ENCODE measurements at places on chromosomes 4 and X.

DNA sequence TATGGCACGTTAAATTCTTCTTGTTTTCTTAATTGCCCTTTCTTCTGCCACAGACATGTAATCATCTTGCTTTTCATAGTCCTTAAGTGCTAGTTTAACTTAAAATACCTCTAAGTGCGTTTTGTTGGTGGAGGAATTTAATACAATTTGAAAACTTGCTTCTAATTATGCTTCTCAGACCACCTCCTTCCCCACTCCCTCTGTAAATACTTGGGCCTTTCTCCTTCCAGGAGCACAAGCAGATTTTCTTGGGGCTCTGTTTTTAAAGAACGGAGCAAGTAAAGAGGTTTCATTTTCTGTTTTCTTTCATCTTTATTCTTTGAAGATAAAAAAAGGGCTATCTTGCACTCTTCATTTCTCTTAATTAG is 559 bp upstream of the PCDH18 start:
- no peak for DNase-seq

DNA sequence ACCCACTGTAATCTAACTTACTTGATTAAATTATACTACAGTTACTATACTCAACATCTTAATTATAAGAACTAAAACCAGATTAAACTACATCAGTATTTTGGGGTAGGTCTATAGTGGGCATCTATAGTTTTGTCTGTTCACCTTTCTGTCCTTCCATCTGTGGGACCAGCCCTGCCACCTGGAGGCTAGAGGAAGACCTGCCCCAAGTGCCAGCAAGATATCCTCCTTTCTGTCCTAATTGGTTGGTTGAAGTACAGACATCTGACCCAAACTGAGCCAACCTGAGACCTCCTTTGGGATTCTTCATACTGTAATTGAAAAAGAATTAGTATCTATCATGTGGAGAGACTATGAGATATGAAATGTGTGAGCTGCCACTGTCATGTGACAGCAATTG is 172.2 kb upstream of the TLL1 start:
- DNase-seq: no peak

GRCh38 chr4:17385403-17385802 is 126.5 kb downstream of the QDPR start:
- no peak for DNase-seq

DNA sequence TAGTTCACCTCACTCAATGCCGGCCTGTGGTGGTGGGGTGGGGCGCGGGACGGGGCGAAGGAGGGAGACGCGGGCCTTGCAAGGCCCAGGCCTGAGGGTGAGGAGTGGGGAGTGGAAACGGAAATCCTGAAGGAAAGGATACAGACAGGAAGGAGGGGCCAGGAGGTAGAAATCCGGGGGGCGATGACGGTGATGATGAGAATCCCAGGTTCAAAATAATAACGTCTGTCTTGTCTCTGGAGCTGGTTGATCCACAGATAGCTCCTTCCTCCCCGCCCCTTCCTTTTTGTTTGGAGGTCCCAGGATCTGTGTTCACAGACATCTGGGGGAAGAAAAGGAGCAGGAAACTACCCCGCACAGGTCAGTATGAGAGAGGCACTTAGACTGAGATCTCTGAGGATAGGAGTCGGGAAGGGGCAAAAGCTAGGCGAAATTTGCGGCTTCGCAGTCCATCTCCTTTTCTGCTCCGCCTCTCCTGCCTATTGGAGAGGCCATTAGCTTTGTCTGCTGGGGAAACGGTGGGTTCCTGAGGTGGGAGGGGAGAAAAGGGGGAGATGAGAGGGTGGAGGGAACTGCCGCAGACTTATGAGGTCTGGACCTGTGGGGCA is 746 bp downstream of the TCEAL7 start:
- no peak for DNase-seq

GRCh38 chr4:7192252-7193029 is at the start of gene SORCS2:
Gene SORCS2 (plus strand): TSS chr4:7192538.
- no peak for DNase-seq

DNA sequence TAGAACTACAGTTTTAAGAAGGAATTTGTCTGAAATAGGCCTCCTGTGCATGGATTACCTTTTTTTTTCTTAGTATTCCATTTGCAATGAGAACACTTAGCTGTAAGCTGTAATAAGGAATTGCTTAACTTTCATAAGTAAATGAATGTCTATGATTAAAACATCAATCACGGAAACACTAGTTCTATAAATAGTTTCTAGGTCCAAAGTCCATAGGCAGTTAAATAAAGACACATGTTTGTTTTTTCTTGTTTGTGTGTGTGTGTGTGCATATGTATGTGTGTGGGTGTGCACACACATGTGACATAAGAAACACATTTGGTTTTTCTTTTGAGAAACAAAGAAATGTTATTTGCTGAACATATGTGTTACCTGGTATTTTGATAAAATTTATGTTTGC is 11.2 kb downstream of the GPRIN3 start:
- DNase-seq: no peak

- DNase-seq: no peak
Measured at GRCh38 chrX:132532097-132532496, 43.3 kb upstream of the MBNL3 start.
